ENCODE measurements at places on chromosomes 2 and 18.

GRCh38 chr2:122182616-122183355 is 427.3 kb downstream of the TSN start:
- DNase-seq, result no peak

DNA sequence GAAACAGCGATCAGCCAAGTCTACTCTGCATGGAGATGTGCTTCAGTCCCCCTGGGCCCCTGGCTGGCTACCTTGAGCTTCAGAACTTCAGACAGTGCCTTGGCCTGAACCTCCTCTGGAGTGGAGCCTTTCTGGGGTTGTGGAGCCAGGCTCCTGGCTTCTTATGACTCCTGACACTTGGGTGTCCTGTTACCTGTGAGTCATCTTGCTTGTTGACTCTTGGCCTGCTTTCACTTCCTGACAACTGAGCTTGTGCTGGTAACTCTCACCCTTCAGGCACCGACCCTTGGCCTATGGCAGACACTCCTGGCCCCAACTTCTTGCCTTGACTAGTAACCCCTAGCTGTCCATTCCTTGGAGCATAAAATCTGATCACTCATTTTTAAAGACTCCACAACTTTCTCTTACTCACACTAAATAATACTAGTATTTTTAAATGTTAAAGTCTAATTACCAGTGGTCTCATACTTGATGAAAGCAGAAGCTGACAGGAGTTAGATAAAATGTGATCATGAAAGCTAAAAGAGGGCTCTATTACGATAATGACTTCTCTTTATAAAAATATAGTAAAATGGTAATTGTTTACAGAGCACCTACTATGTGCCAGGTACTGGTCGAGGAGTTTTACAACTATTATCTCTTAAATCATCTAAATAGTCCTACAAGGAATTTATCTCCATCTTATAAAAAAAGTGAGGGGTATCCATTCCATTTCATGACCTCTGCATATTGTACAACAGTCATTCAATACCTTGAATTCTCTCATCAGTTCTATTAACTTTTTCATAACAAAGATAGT is 46.3 kb upstream of the VIT start:
- peak; percentile 76 for DNase-seq

DNA sequence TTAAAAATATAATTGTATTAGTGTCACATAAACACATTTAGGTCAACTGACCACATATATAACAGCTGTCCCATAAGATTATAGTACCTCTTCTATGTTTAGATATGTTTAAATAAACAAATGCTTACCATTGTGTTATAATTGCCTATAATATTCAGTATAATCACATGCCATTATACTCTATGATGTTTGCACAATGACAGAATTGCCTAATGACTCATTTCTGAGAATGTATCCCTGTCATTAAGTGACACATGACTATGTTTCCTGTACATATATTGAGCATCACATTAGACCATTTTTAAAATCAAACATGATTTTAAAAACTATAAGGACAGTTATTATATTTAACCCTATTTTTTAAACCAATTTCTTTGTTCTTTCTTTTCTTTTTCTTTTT is 89.8 kb downstream of the HS6ST1 start:
- no peak for DNase-seq

- no peak for DNase-seq
Measured at GRCh38 chr18:30929718-30930117, 112.8 kb downstream of the DSC3 start.

DNA sequence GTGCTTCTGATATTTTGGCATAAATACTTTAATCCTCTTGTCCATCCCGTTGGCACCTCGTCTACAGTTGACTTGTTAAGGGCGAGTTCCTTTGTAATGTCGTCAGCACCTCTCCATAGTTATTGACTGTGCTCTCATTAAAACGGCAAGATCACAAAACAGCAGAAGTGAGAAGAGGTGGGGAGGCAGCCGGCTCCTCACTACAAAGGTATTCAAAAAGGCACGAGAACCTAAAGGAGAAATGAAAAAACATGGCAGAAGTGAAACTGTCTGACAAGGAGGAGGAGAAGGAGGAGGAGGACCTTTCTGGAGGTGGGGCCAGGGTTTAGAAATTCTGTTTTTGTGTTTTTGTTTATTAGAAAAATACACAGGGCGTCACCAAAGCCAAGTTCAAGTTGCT is 235.6 kb downstream of the BCL11A start:
- DNase-seq, result no peak

DNA sequence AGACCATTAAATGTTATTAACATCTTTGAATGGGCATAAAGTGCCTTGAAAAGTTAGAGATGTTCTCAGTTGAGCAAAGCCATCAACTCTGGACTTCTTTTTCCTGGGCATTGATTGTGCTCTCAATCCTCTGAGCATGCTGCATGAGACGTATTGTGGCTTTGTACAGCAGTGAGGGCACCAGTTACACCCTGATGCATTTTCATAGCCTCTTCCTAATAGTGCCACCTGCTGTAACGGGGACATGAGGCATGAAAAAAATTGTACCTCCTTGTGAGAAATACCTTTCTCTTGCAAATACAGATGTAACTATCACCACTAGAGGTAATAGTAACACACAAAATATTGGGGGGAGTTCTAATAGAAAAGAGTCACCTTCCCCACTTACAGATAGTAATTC is 697.5 kb downstream of the TMEM182 start:
- no peak for DNase-seq

DNA sequence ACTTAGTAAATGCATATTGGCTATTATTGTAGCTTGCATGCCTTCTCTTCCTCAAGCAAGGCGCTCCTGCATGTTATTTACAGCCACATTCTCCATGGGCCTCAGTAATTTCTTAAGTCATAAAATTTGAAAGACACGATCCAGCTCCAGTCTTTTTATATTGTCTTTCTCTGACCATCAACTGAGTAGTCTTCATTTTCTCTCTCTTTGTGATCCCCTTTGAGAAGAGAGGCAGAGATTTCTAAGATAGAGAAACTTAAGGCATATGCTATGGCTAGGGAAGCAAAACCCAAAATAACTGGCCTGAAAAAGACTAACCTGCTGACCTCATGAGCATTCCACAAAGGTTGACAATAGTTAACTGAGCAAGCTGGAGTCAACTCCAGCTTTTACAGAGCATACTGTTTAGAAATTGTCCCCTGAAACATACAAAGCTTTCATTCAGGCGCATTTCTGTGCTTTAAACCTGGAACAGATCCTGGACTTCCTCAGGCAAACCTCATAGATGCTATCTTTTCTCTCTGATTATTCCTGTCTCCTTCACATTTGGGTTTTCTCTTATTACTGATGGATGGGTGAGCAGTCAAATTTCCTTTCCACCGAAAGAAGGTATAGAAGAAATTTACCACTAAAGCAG is 4.6 kb downstream of the DPP4 start:
- DNase-seq, result no peak

GRCh38 chr2:26504002-26504401 is 26.1 kb upstream of the OTOF start:
- DNase-seq, result no peak

DNA sequence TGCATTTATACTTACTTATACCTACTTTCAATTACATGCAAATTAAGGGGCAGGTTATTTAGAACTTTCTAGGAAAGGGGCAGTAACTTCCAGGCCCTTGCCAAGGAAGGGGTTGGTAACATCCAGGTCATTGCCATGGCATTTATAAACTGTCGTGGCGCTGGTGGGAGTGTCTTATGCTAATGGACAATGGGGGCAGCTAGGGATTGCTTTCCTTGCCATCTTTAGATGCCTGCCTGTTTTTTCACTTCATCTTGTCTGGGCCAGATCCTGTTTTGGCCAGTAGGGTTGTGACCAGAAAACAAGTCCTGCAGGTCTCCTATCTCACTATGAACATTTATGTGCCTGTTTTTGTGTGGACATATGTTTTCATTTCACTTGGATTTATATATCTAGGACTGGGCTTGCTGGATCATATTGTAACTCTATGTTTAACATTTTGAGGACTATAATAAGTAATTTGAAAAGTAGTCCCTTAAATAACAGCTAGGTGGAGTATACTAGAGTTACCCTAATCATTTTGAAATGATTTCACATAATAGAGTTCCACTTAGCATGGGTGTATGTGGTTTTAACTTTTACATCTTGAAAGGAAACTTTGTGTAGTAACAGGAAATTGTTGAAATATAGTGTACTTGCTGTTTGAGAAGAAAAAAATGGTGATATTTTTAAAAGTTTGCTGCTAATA is 56.1 kb downstream of the LCLAT1 start:
- peak; percentile 39 for DNase-seq

GRCh38 chr2:40321016-40321623 is 130.8 kb downstream of the SLC8A1 start:
- DNase-seq, result no peak

DNA sequence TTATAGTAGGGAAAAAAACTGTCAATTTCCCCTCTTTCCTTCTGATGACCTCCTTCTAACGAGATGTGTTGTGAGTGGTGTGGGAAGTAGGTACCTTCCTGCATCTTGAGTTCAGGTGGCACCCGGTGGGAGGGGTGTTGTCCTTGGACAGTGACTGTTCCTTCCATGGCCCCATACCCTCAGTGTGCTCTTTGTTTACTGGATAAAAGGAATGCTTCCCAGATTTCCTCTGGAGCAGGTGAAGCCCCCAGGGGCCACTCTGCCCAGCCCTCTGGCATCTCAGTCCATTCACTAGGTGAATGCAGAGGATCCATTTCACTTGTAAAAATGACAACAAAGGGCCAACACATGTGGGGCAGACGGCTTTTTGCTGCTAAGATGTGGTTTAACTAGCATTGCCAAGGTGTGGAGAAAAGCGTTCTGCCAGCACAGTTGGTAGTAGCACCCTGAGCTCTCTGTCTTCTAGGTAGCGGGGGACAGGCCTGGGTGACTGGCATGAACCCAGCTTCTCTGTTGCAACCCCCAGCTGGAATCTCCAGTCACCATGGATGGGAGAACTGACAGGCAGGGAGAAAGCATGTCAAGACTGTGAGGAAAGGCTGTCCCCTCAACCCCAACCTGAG is 6.9 kb downstream of the GDF7 start:
- no peak for DNase-seq

- DNase-seq, result no peak
Measured at GRCh38 chr2:112671801-112672200, 26.1 kb downstream of the SLC20A1 start.

DNA sequence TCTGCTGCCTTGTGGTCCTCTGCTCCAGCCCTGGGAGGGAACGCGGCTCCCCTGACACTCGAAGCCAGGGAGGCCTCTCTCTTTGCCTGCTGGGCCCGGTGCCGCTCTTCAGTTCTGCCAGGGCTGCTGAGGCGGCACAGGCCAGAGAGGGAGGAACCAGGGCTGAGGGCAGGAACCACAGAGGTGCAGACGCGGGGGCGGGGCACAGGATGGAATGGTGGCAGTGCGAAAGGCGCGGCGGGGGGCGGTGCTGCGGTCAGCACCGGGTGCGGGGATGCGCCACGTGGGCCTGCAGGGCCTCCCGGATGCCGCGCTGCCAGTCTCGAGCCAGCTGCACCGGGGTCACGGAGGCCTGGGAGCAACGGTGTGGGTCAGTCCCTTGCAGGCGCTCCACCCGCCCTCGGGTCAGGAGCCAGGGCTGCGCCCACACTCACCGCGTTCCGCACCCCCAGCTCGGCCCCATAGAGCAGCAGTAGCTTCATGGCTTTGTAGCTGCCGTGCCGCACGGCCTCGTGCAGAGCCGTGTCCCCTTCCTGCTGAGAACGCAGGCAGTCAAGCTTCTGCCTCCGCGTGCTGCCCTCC is 4.4 kb downstream of the ANKRD23 start:
- no peak for DNase-seq

- DNase-seq, result no peak
Measured at GRCh38 chr2:25838152-25838756, 40.0 kb downstream of the ASXL2 start.

- no peak for DNase-seq
Measured at GRCh38 chr2:53960476-53960875, 10.3 kb downstream of the PSME4 start.

All from choroid plexus epithelial cell (primary cell).